T-cell (primary cell): ENCODE measurements at places on chromosomes 1 and 21. TPM values are rescaled to one million over a fixed set of nuclear protein-coding genes. Genes with fewer than 3 reads are reported as not detected.

ANGPTL7 gene
- total RNA-seq, result not detected

ERICH3 gene
- not detected for total RNA-seq

NBPF26 gene
- total RNA-seq, result 41.2 TPM

PLD5 gene
- total RNA-seq, result not detected
